Ascending aorta (tissue), 2 donors: ENCODE measurements at places on chromosomes 3 and 15. TPM values are rescaled to one million over a fixed set of nuclear protein-coding genes. Genes with fewer than 3 reads are reported as not detected.
A peak's percentile ranks its signal among the peaks of the same experiment; 100 is the strongest.

- no peak for DNase-seq
These were observed 68.7 kb downstream of the AP4E1 start for GRCh38 chr15:50977162-50977561.

GRCh38 chr15:92677999-92678398 is 22.4 kb upstream of the FAM174B start:
- no peak for DNase-seq

- peak; percentile 88 for DNase-seq
These were observed 545.0 kb downstream of the ZPLD1 start for GRCh38 chr3:102979682-102980354.

DNA sequence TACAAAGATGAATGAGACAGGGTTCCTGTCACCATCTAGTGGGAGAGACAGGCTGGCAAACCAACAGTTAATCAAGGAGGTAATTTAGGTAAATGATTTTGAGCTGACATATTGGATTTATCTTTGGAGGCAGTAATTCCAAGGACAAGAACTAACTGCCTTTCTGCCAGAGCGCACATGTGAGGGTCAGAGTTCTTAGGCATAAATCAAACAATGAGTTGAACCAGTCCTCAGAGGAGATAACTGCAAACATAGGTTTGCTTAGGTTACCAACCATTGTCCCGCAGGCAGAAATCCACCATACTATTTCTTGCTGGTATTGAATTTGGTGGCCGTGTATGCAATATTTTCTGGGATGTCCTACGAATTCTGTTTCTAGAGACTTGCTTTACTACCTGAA is 14.2 kb upstream of the PPP1R2 start:
- no peak for DNase-seq

Gene ATP8B4
- 15.1 TPM for total RNA-seq

DNA sequence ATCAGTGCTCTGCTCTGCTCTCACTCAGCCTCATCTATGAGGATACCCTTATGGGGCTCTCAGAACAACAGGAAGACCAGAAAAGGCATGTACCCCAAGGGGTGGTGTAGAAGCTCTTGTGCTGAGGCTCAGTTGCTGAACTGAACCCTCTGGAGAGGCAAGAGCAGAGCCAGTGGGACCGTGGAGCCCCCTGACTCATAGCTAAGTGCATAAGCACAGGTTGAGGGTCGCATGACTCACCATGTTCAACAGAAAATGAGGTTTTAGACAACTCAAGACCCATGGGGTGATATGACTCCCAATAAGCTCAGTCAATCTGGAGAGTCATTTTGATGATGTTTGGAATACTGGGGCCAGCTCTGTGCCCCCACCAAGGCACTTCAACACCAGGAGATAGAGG is 37.3 kb downstream of the CRYGS start:
- no peak for DNase-seq

GRCh38 chr3:63975723-63976122 is 47.6 kb downstream of the PSMD6 start:
- DNase-seq, result no peak

Gene CYP8B1
- 0.43 TPM for total RNA-seq

DNA sequence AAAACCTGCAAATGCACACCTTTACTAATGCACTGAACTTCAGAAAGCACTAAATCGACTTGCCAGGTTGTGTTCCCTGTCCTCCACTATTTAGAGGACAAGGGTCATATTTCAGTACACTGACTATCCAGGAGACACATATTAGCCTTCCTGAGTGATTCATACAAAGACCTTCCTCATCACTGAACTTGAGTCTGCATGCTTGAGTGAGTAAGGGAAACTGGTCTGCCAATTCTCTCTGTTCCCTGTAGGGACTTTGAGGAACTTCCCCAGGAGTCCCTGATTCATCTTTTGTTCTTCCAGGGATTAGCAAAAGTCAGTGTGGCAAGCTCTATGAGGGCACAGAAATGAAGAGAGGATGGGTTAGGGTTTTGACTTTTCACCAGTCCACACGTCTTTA is 565.9 kb downstream of the PDCD6IP start:
- DNase-seq, result no peak

Gene RLBP1
- total RNA-seq, result not detected

DNA sequence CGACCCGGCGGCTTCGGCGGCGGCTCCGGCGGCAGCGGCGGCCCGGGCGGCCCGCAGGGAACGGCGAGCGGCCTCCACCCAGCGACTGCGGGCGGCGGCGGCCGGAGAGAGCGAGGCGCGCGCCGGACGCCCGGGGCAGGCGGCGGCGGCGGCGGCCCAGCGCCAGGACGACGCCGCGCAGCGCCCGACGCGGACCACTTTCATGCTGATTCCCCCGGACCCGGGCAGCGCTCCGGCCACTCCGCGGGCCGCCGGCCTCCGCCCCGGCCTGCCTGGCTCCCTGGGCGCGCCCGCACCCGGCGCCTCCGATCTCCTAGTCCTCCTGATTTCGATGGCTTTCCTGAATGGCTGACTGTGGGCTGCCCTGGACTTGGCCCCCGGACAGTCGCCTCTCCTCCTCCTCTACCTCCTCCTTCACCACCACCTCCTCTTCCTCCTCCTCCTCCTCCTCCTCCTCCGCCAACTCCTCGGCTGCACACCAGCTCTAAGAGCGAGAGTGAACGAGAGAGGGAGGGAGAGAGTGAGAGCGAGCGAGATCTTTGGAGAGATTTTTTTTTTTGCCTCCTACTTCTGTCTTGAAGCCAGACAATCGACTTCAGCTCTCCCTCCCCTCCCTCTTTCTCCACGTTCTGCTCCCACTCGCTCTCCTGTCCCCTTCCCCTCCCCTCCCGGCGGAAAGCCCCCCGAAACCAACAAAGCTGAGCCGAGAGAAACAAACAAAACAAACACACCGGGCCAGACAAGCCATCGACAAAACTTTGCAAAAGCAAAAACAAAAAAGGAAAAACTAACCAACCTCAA is 844 bp downstream of the NR2F2 start:
- no peak for DNase-seq

Gene ANKRD63
- not detected for total RNA-seq

DNA sequence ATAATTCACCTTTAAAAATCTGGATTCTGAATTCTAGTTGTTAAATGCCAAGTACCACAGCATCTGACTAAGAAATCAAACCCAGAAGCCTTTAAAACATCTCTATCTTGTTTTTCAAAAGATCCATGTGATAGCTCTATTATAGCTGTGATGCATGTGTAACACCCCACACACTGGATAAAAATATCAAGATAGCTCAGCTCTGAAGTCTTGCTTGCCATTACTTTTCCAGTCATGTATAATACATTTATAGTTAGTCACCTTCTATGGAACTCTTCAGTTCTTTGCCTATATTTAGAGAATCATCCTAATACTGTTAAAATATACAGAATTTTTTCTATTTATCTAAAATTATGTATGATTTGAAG is 11.6 kb downstream of the ARPP19 start:
- DNase-seq, result no peak

Gene UNC13C
- 2.0 TPM for total RNA-seq

GRCh38 chr3:154102225-154102624 is 19.0 kb upstream of the ARHGEF26 start:
- DNase-seq, result no peak

Gene FSIP1
- not detected for total RNA-seq

DNA sequence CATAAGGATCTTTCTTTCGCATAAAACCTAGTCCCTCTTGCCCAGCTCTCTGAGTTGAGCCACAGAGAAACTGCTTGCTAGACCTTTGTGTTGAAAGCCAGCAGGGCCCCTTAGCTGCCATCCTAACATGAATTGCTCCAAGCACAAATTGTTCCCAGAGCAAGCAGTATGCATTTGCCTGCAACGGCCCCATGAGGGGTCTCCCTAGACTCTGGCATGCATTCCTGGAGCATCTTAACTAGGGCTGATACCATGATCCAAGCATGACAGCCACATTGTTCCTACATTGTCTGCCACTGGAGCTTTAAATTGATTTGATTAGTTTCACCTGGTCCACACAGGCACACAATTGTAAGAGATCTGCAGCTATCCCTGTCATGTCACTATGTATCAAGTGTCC is 428.1 kb downstream of the TAFA4 start:
- no peak for DNase-seq

DNA sequence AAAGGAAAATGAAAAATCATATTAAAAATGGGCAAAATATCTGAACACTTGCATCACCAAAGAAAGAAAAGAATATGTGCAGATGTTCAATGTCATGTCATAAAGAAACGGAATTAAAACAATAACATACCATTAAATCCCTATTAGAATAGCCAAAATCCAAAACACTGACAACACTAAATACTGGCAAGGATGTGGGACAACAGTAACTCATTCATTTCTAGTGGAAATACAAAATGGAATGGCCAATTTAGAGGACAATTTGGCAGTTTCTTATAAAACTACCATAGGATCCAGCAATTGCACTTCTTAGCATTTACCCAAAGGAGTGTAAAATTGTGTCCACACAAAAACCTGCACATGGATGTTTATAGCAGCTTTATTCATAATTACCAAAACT is 542.5 kb upstream of the UBE2E2 start:
- no peak for DNase-seq

DNA sequence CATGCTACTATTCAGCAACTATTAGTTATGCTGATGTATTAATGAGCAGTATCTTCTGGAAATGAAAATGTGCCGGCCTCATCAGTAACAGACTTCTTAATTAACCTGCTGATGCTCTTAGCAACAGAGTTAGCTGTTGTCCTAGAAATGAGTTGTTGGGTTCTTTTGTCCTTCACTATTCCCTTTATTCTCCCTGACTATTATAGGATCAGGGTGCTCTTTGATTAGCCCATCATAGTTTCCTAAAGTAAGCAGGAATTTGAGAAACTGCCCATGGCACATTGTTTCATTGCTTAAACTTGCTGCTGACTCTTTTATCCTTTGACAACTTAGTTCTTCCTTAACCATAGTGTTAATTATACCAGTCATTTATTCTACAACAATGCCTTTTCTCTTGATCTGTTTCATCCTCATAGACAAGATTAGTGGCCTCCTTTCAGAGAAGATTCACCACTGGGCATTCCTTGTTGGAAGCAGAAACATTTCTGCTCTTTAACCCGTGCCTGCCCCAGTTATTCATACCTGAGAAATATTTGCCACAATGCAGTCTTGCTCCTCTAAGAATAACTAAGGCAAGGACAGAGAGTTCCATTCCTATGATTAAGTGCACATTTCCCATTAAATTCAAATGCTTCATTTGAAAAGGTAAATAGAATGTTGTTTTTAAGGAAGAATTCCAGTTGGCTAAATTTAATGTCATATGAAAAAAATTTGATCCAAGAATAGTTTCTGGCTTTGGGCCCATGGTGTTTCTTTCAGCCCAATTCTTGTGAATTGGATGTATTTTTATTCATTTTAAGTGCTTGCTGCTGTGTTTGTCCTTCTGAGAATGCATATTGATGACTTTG is 573.3 kb upstream of the TBL1XR1 start:
- no peak for DNase-seq

DNA sequence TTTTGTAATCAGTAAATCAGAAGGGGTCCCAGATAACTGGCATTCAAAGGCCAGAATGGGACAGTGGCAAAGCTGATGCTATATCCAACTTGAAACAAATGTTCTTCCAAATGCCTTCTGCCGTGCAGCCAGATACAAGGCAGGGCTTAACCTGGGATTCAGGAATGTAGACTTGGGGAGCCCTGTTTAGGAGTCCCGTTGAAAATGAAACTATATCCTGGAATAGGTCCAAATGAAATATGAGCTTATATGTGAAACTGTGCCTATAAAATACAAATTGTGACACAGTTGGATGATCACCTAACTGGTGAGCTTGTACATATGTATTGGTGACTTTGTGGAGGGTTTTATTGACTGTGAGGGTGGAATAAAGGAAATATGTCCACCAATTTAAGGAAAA is 28.7 kb downstream of the FRMD4B start:
- no peak for DNase-seq

Gene CCDC54
- total RNA-seq, result not detected

- DNase-seq, result no peak
These were observed 34.1 kb downstream of the SMARCC1 start for GRCh38 chr3:47747558-47747957.

Gene ZNF80
- 23.7 TPM for total RNA-seq

Gene GRM7
- 4.8 TPM for total RNA-seq

DNA sequence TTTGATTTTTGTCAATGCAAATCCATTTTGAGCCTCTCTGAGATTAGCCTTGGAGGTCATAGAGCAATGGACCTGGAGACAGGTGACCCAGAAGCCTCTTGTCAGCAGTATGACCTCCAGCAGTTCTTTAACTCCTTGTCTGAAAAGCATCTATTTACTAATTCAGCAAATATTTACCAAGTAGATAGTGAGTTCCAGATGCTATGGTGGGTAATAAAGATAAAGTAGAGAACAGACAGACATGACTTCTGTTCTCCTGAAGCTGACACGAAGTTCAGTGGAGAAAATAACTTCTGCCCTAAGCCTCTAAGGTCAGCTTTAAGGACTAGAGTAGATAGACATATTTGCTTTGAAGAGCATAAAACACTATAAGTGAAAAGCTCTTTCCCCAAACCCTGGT is 26.6 kb downstream of the SEMA6D start:
- DNase-seq, result no peak

- DNase-seq, result no peak
These were observed 460.8 kb upstream of the CFAP20DC start for GRCh38 chr3:59510576-59510975.

- DNase-seq, result no peak
These were observed 480.5 kb upstream of the PROK2 start for GRCh38 chr3:72265256-72266015.

GRCh38 chr3:128489674-128489926 is 3.4 kb downstream of the GATA2 start:
- no peak for DNase-seq

DNA sequence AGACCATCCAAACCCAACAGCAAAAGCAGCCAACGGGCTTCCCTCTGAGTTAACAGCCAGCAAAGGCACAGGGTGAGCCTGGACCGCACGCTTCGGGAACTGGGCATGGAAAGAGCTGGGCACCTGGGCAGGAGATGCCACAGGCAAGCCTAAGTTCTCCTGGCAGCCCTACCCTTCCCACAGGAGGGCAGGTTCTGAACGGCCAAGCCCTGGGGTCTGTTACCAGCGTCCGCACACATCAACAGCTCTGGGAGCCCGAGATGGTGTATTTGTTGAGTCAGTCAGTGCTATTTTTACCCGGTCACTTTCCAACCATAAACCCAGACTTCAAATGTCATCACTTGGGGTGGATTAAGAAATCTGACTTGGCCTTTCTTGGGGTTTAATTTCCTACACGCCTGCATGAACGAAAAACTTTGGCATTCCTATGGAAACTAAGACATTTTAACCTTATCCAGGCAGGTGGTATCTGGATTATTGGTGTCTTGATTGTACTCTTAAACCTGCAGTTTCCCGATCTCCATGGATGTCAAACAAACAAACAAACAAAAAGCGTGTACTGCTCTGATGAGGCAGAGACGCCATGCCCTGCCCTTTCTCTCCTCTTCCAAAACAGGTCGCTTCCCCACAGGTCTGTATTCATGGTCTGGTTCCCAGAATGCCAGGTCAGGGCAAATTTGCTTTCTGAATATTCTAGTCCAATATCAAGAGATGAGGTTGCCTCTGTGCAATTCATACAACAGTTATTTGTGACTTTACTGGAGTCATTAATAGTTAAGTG is 99.7 kb downstream of the XXYLT1 start:
- no peak for DNase-seq

Gene CHST2
- 16.6 TPM for total RNA-seq
